ENCODE measurements at places on chromosomes 7 and 10.

DNA sequence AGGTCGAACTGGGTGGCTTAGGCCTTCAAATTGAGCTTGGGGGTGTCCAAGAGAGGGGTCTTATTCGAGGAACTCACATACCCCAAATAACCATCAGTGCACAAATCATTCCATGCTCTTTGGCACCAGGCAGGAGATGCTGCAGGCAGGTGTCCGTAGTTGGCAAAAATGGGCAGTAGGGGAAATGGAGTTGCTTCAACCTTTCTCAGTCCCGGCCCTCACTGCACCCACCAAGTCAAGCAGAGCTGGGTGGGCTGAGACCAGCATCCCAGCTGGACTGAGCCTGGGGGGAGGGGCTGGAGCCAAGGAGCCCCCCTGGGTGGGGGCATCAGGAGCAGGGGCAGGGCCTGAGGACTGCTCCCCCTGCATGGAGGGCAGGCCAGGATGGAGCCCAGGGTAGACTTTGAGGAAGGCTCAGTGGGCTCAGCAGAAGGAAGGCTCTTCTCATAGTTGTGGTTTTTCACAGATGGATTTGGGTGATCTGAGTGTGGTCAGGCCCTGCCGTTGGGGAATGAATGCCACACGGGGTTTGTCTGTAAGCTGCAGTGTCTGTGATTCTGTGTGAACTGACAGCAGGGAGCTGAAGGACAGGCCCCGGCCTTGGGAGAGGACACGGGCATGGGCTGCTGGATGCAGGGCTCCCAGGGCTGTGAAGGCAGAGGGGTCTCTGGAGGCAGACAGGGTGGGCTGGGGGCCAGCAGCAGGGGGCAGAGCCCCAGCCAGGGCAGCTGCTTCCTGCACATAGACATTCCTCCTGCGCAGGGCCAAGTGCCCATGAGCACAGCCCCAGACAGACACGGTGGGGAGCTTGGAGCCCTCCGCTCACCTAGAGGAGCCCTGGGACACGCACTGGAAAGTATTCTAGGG is 144.5 kb downstream of the ADCY1 start:
- DNase-seq = no peak

DNA sequence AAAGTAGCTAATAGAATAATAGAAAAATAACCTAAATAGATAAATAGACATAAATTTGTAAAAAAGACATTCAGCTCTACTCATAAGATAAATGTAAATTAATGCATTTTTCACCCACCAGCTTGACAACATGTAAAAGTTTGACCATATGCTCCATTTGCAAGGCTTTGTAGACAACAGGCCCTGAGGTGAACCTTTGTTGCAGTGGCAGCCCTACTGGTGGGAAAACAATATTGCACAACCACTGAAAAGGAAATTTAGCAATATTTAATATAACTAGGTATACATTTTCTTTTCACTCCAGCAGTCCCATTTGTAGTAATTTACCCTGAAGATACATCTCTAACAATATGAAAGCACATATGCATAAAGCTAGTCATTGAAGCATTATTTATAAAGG is 39.0 kb upstream of the ADRA2A start:
- no peak for DNase-seq

GRCh38 chr7:52273685-52274610 is 761.5 kb upstream of the POM121L12 start:
- no peak for DNase-seq

- DNase-seq = no peak
Measured at GRCh38 chr7:29208410-29209250, 14.1 kb downstream of the CHN2 start.

DNA sequence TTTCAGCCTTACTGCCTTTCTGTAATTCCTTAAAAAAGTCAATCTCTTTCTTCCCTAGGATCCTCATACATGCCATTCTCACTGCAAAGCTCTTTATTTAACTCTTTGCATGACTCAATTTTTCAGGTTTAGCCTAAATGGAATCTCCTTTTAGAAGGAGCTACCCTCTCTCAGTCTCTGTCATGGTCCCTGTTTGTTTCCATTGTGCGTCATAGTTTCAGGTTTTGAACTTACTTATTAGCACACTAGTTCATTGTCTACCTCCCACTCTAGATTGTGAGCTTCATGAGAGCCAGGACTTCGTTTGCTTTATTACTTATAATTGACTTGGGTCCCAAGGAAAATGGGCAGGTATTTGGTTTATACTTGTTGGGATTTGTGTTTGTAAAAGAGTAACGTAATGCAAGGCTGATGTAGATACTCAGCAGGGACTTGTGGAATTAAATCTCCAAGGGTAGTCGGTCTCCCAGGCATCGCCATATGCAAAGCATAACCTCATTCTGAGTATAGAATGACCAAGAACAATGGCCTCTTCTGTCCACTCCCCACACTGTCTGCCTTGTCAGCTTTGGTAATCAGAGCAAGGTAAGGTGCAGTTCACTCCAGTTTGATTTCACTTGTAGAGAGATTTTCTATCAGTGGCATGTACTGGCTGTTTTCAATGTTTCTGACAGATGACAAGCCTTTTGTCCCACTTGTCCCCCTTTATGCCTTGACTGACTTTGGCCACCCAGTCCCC is 252.0 kb downstream of the SORCS3 start:
- DNase-seq = no peak

GRCh38 chr7:13998866-13999265 is 9.4 kb upstream of the ETV1 start:
- no peak for DNase-seq

DNA sequence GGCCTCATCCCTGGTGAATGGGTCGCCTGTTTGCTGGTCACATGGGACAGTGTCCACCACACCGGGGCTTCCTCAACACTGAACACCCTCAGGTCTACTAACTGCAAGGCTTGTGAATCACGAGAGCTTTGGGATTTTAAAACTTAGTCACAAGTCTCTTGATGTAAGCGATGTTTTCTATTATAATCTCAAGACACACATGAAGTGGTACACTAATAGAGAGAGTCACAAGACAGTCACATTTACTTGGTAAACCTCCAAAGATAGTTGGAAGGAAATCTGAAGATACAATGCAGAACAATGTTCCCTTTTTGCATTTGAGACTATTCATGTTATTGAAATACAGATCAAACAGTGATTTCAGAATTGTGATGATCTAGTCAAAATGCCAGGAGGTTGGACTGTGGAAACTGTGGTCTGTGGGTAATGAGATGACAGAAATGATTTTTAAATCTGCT is 233.1 kb upstream of the KLF6 start:
- no peak for DNase-seq

DNA sequence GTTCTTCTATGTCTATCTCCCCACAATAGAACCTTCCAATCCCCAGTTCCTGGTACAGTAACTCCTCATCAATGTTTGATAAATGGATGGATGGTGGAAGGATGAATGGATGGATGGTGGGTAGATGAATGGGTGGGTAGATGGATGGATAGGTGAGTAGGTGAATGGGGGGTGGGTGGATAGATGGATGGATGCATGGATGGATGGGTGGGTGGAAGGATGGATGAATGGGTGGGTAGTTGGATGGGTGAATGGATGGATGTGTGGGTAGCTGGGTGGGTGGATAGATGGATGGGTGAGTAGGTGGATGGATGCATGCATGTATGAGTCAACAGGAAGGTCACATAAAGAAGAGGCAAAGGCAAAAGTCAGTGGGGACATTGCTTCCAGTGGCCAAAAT is 116.8 kb downstream of the GRID1 start:
- no peak for DNase-seq

DNA sequence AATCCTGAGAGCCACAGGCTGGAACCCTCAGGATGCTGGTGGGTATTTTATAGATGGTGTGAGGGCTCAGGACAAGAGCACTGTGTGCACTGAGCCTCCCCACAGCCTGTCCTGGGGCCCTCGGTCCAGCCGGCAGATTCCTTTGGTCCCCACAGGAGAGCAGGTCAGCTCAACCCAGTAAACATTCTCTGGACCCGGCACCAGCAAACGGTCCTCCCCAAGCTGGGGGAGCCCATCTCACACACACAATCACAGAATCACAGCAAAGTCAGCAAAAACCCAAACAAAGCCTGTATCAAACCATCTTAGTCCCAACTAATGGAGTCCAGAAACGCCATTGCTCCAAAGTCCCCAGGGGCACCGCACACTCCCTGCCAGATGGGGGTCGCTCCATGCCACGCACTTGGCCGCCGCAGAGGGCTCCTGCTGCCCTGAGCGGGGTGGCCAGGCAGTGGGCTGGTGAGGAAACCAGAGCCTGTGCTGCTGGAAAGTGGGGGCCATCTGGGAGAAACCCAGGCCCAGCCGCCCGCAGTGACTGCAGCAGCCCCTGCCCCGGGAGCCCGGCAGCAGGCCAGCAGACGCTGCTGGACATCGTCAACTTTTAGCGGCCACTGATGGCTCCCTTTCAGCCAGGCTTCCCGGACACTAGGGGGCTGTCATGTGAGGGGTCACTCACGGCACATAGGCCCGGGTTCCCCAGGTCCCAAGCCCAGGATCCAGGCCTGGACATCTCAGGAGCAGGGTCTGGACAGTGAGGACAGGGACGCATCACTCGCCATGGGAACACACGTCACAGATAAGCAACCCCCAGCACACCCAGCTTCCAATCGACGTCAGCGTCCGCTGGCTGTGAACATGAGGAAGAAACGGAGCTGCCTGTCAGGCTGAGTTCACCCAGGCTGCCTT is 52.6 kb downstream of the DPYSL4 start:
- DNase-seq = no peak

- DNase-seq = no peak
Measured at GRCh38 chr7:130654850-130655249, 13.7 kb downstream of the COPG2 start.

- DNase-seq = no peak
Measured at GRCh38 chr7:24902931-24903330, 77.0 kb downstream of the OSBPL3 start.

- DNase-seq = no peak
Measured at GRCh38 chr7:47970761-47971160, 8.7 kb downstream of the HUS1 start.

DNA sequence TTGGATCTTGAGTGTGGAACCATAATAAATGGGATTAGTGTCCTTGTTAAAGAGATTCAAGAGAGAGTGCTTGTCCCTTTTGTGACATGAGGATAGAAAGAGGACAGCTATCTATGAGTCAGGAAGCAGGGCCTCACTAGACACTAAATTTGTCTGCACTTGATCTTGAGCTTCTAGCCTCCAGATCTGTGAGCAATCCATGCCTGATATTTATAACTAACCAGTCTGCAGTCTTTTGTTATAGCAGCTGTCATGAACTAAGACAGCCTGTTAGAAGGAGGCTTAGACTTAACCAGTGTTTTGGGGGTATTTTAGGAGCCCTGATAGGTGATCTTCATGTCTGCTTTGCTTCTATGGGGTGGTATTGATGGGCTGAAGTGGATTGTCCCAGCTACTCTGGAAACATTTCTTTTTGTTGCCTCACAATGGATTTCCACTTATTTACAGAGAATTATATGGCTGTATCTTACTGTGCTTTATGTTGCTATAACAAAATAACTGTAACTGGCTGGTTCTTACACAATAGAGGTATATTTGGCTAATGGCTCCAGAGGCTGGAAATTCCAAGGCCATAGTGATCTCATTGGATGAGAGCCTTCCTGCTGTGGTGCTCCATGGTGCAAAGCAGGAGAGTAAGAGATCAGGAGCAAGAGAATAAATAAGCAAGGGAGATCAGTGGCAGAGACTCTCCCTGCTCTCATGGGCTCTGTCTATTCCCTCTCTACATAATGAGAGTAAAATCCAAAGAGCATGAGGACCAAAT is 23.4 kb upstream of the AKR1C3 start:
- no peak for DNase-seq

GRCh38 chr10:119289227-119289920 is 82.0 kb downstream of the GRK5 start:
- DNase-seq = peak; percentile 33

- DNase-seq = no peak
Measured at GRCh38 chr10:42548254-42548653, 90.1 kb downstream of the ZNF33B start.

DNA sequence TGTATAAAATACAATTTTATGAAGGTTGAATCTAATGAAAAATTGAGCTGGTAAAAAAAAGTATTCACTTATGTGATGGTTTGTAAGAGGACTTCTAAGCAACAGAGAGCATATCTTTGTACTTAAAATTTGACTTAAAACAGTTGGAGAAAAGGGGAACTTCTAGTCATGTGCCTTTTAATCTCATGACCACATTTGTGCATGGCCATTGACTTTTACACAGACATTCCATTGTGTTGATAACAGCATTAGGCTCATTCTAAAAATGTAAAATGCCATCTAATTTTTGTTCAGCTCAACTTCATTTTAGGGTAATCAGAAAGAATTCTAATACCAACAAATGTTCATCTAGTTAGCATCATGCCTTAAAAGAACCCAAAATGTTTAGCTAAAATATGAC is 119.9 kb downstream of the HPSE2 start:
- DNase-seq = no peak

DNA sequence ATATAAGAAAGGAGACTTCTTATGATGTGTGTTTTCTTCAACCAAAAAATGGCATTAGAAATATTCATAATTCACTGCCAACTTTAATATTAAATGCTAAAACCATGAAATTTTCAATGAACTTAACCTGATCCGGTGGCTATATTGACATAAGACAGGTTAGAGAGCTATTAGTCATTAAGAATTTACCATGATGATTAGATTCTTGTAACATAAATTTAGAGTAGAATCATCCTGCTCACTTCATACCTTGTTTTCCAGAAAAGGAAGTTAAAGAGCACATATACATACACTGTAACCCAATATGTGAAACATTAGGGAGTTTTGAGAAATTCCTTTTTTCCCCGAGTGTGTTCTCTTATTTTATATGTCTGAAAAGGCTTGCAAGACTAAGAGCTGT is 430.3 kb upstream of the SEMA3A start:
- DNase-seq = no peak

GRCh38 chr10:62632071-62632809 is 172.3 kb upstream of the ADO start:
- no peak for DNase-seq

DNA sequence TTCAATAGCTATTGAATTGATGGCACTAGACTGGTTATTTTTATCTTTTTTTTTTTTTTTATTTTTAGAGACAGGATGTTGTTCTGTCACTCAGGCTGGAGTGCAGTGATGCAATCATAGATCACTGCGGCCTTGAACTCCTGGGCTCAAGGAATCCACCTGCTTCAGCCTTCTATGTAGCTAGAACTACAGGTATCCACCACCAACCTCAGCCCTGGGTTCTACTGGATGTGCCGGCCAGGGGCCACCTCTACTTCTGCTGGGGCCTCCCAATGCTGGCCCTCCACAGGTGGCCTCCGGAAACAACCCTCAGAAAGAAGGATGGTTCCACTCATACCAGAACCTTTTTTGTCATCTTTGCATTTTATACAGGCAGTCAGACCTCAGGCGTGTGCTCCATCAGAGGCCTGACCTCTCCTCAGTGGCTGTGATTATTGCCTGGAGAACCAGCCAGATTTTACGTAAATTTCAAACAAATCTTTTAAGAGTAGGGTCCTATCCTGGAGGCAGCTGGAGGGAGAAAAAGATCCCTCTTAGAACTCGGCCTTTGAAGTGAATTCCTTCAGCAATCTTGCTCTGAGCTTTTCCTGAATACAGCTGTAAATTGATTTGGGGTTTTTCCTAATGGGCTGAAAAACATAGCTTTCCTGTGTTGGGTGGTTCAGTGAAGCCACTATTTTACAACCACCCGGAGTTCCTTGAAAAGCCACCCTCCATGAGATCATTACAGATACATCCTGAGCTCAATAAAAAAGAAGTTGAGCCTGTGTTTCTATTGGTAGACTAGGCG is 110.0 kb downstream of the SPAG6 start:
- no peak for DNase-seq
